NCI-H1417 treated with DMSO at 0.1 percent for 48 hours (cell line): ENCODE measurements at places on chromosomes 6 and 20.

DNA sequence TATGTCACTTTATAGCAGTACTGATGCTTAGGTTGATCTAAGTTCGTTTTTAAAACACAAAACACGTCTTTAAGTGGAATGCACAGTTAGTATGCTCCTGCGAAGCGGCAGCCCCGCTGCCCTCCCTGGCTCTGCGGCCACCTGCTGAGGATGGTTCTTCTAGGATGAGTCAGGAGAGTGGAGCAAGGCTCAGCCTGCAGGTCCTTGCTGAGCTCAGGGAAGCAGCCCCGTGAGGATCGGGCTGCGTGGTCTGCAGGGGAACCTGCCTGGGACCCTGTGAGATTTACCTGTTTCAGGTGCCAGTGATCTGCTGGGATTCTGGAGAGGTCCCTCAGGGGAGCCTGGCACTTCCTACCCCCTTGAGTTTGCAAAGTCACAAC is 57.5 kb downstream of the SYNJ2 start:
- no peak for DNase-seq

GRCh38 chr6:14270925-14271788 is 153.6 kb downstream of the CD83 start:
- no peak for DNase-seq

DNA sequence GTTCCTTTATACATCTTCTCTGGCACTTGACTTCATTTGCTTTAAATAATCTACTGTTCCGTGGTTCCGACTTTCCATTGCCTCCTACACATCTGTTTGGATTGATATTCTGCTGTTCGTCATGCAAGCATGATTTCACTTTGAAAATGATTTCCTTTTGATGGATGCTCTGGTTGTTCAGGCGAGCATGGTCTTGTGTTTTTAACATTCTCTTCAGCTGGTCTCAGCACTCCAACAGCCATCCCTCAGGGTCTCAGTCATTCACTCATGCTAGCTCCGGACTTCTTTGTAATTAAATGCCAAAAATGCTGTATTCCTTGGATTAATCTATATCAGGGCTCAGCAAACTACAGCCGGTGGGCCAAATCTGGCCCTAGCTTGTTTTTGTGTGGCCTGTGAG is 27.2 kb upstream of the SPACA1 start:
- DNase-seq, result no peak

GRCh38 chr6:37052027-37052628 is 46.7 kb downstream of the FGD2 start:
- DNase-seq, result no peak

- DNase-seq, result no peak
Measured at GRCh38 chr6:153210083-153210482, 79.0 kb upstream of the RGS17 start.

DNA sequence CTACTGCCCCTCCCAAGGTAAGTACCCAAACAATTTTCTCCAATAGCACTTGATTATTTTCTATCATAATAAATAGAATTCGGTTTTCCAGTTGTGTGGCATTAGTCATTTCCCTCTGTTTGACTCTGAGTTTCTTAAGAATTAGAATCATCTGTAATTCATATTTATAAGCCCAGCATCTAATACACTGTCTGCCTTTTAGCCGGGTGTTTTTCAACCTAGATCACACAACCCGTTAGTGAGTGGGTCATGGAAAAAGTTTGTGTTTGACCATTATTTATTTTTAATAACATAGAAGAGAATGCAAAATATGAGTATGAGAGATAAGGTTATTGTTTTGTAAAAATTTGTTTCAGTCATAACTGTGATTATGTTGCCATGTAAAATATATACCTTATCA is 701.6 kb downstream of the RFPL4B start:
- DNase-seq, result no peak

- no peak for DNase-seq
Measured at GRCh38 chr20:58078741-58079522, 149.5 kb downstream of the ANKRD60 start.

GRCh38 chr20:11849270-11849915 is 68.3 kb upstream of the BTBD3 start:
- no peak for DNase-seq

- no peak for DNase-seq
Measured at GRCh38 chr6:101458336-101458735, 64.8 kb downstream of the GRIK2 start.

- no peak for DNase-seq
Measured at GRCh38 chr6:152736687-152737273, 13.8 kb upstream of the VIP start.

DNA sequence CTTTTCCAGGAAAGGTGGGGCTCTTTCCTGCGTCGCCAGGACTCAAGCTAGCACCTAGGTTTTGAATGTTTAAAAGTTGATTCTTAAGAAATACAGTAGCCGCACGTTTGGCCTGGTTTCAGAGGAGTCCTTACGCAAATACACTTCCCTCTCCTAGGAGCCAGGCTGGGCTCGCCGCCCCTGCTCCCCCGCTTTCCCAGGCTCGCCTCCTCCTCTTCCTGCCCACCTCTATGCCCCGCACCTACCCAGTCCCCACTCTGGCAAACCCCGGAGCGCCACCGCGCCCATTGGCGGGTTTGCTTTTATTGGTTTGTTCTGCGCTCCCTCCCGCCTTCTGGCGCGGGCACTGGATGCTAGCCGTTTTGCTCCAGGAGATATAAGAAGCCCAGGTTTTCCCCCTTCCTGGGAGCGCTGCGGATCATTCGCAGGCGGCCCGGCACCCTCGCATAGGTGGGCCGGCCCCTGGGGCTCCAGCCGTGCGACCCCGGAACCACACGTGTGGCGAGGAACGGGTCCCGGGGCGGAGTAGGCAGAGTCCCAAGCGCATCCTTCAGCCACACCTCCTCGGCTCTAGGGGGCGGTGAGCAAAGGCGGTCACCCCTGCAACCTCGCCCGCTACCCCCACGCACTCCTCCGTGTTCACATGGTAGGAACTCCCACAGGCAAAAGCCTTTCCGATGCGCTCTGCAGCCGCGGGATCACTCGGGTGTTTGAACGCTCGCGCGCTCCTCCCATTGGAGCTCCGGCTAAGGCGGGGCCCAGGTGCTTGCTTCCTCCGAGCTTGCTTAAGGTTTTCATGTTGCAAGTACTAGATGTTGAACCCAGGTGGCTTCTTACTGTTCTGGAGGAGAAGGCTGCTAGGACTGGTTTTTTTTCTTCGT is 119.0 kb downstream of the RTN4IP1 start:
- no peak for DNase-seq

- DNase-seq, result no peak
Measured at GRCh38 chr6:40669343-40669742, 82.2 kb upstream of the LRFN2 start.

DNA sequence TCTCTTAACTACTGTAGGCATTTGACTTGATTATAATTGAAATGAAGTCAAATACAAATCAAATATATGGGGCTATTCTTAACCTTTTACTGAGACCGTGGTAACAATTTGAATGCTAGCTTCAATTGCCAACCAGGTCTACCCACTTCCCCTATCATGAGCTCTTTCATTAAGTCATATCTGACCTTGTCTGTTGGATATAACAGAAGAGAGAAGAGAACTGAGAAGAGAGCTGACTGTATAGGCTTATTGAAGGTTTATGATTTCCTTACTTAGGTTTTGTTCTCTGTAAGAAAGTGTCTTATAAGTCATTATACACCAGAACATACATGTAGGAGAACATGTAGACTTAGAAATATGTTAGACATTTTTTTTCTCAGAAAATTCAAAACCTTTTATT is 549.4 kb downstream of the COL12A1 start:
- DNase-seq, result no peak

DNA sequence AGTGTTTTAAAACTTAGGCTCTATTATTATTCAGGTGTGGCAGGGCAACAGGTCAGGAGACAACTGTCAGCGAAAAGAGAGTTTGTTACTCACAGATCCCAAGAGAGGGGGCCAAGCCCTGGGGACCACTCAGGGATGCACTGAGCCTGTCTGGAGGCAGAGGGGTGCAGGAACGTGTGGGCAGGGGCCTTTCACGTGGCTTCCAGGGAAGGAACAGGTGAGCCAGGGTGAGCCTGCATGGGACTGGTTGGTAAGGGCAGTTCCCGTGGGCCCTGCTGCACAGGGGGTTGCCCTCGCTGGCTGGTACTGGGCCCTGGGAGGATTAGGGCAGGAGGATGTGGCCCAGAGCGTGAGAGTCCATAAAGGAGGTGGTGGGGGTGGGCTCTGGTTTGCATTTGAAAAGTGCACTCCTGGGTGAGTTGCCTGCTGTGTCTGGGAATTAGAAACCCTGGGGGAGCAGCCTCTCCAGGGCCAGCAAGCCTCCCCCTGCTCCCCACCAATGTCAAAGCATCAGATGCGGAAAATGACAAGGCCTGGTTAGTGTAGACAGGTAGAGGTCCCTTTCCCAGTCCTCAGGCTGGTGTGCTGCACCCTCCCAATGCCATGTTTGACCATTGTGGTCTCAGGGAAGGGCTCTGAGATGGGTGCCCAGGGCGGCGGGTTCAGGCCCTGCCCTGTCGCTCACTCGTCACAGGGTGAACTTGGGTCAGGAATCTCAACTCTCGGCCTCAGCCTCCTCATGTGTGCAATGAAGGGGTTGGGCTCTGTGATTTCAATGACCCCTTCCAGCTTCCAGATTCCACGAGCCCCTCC is 127.4 kb upstream of the RPS6KA2 start:
- no peak for DNase-seq

DNA sequence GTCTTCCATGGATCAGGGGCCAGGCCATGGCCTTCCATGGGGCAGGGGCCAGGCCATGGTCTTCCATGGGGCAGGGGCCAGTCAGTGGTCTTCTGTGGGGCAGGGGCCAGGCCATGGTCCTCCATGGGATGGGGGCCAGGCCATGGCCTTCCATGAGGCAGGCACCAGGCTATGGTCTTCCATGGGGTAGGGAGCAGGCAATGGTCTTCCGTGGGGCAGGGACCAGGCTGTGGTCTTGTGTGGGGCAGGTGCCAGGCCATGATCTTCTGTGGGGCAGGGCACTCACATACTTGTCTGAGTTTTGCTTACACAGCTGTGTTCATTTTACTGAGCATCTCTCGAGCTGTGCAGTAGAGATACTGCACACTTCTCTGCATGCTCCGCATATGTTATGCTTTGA is 57.3 kb upstream of the THBS2 start:
- DNase-seq, result no peak

- no peak for DNase-seq
Measured at GRCh38 chr6:1110941-1111349, 201.0 kb upstream of the FOXQ1 start.

DNA sequence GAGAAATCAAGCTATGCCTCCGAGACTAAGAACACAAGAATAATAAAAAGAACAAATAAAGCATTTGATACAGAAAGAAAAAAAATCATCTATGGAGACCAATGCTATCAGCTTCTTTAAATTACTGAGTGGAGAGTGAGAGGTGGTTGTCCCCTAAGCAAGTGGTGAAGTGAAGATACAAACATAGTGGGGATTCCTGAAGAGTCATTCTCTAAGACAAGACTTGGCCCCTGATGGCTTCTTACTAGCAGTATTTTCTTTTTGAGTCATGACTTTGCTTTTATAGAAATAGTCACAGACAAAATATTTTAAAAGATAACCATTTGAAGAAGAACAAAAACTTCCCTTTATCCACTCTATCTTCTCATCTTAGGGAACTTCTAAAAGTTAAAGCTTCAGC is 261.4 kb upstream of the PRDM1 start:
- DNase-seq, result no peak

GRCh38 chr6:166008441-166009369 is 158.9 kb downstream of the TBXT start:
- no peak for DNase-seq

DNA sequence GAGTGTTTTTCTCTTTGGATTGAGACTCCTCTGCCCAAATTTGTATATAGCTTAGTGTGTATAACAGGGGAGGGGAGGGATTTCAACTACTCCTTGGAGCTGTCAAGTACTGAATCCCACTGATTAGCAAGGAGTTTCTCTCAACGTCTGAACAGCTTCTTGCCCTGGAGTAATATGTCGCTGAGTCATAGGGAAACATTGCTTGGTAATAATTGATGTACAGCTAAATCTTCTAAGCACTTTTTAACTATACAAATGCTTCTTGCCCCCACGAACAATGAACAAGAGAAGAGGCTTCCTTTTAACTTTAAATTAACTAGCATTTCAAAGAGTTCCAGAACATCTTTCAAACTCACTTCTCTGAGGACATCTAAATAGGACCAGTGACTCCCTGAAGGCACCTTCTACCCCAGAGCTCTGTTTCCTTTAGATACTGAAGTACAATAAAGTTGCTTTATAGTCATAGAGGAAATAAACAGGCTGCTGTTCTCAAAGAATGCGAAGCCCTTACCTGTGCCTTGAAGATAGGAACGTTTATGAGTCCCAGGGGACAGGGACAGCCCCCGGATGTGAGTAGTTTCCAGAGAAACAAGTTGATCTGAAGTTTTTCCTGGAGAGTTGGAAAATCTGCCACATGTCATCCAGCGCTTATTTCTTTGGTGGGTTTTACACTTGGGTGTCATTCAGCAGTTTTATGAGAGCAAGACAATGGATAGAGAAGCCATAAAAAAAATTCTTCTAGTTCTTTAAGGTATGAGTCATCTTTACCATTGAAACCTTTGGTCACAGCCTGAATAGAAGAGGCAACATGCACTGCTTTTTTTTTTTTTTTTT is 462.5 kb upstream of the BTBD3 start:
- no peak for DNase-seq
